CD4-positive, alpha-beta memory T cell (primary cell): ENCODE measurements at places on chromosomes 5 and 9.

- DNase-seq: no peak
Observed at GRCh38 chr9:73357607-73358006, 205.9 kb downstream of the ANXA1 start.

DNA sequence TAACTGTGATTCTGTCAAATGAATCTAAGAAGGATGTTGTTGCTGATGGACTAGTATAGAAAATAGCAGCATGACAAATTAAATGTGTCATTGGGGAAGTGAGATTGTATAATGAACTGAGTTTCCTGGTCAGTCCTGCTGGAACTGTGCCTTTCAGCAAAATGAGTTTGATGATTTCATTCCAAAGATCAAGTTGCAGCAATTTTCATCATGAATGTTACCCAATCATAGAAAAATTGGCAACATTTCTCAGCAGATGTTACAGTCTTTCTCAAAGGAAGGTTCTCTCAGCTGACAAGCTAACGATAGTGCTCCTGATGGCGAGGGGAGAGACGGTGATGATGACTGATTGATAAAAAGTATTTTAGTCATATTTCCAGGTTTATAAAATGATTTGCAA, 10.7 kb downstream of the PCDHAC2 start:
- DNase-seq: no peak

- no peak for DNase-seq
Observed at GRCh38 chr5:1735320-1735970, 64.2 kb downstream of the MRPL36 start.

- DNase-seq: no peak
Observed at GRCh38 chr5:33855396-33855795, 36.4 kb downstream of the ADAMTS12 start.

DNA sequence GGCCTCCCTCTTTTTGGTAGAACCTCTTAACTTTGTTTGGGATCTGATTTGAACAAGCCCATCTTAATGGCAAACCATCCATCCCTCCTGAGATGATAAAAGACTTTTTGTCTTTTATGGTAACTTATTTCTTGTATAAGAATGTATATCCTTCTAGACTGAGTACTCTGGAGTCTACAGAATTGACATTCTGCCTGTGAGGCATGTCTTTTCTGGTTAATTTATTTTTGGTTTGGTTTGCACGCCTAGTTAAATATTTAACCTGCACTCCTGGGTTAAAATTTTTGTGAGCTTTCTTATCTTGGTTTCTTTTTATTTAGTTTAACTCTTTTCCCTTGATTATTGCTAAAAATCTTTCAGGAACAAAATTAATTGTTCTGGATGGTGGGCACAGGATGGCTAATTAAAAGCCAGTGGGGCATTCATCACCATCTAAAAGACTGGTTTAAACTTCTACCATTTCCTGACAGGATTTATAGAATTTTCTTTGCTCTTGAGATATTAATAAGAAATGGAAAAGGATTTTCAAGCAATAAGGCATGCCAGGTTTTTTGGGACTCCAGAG, 50.3 kb downstream of the PHAX start:
- no peak for DNase-seq
